Endothelial cell (in vitro differentiated cells): ENCODE measurements at places on chromosomes 13 and 19. TPM values are rescaled to one million over a fixed set of nuclear protein-coding genes. Genes with fewer than 3 reads are reported as not detected.

GRCh38 chr19:7677669-7678311 lies 900 bp downstream of the MCEMP1 start:
- DNase-seq, result no peak

DNA sequence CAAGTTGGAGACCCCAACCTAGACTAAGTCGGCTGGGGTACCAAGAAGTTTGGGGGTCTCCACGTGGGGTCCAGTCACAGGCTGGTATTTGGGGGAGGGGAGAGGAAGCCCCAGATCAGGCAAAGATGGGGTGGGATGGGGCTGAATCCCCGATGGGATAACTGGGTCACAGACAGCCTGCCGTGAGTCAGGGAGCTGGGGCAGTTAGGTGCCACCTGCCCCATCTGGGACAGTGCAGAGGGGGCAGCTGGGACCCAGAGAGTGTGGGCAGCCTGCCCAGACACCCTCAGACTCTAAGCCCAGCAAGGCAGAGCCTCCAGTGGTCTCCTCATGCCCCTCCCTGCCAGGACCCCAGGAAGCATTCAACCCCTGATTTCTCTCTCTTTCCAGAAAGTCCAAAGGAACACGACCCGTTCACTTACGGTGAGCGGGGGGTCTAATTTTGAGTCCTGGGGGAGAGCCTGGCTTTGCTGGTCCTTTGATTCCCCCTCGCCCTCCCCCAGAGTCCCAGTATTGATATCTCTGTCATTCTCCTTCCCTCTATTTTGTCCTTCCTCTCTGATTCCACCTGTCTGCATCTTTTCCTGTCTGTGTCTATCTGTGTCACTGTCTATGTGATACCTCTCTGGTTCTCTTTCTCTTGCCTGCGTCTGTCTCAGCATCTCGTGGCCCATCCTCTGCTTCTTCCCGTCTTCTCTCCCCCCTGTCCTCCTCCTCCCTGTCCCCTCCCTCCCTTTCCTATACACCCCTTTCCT lies 1.8 kb downstream of the FXYD1 start:
- no peak for DNase-seq

- no peak for DNase-seq
These were observed 322 bp downstream of the ZNF558 start for GRCh38 chr19:8831832-8832131.

DNA sequence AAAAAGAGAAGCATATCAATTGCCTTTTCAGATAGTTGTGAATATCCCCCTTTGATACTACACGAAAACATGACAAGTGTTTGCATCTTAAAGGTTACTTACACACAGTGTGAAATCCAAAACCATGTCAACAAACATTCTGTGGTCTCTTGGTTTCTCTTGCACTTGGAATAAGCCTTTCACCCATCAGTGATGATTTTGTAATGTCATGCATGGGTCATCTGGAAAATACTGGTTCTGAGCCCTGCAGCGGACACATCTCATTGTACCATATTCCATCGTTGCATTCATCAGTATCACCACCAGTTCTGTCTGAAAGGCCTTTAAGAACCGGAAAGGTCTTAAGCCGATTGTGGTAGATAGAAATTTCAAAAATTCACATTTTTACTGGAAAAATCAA lies 65.4 kb upstream of the SOX1 start:
- DNase-seq, result no peak

DNA sequence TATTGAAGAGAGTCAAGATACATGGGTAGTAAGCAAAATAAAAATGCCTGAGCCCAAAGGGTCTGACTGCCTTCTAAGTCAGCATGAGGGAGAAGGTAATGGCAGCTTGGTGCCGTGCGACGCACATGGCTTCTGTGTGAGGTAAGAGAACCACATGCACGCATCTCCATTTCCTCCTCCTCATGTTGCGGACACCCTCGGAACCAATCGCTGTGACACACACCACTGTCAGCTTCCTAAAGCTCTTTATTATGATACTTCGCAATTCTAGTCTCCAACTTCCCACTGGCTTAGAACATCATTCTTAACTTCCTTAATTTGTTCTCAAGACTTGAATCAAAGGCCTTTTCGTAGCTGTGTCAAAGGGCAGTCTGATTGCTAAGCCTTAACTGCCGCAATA lies 170.1 kb downstream of the OXGR1 start:
- DNase-seq, result no peak

- DNase-seq, result no peak
These were observed 977 bp upstream of the IL17D start for GRCh38 chr13:20702530-20702914.

GRCh38 chr13:111203736-111204389 lies 88.8 kb downstream of the ARHGEF7 start:
- peak; percentile 37 for DNase-seq

DNA sequence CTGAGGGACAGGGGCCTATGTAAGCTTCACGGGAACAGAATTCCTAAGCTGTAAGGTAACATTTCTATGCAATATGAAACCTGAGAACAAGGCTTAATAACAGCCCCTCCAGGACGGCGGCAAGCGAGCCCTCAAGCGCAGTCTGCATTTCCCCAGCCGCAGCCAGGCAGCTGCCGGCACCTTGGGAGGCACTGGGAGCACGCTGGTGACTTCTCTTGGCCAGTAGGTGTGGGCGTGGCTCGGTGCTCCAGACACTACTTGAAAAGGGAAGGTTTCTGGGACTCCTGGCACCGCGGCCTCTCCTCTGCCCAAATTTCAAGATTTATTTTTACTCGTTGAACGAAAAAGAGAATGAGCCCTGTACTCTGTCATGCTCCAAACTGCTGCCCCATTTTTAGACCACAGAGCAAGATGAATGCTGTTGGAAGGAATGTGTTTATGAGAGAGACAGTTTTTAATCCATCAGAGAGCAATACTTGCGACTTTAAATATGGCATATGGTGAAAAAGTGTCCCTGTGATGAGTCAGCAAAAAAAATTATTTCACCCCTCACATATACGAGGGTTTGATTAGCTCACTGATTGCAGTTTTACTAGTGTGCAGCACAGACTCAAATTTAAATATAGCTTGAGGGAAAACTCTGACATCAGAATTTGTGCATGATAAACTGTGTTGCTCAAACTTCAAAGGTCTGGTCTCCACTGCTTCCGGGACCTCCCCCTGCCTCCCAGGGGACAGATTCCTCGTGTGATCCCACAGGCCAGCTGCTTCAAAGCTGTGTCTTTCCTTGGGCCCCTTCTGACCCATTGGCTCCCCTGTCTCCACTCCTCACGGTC lies 81.2 kb downstream of the COL4A2 start:
- DNase-seq, result no peak

- no peak for DNase-seq
These were observed at the start of gene TRAPPC6A for GRCh38 chr19:45177817-45178261. TSS of gene TRAPPC6A (minus strand) at chr19:45178237. CDS start at chr19:45178218, 19 bp downstream.

Gene TUBA3C
- not detected for total RNA-seq

GRCh38 chr13:103799028-103799427 lies 732.8 kb upstream of the SLC10A2 start:
- no peak for DNase-seq

GRCh38 chr13:26280822-26281221 lies 26.9 kb downstream of the CDK8 start:
- no peak for DNase-seq

- no peak for DNase-seq
These were observed 1178.2 kb upstream of the PCDH20 start for GRCh38 chr13:62593804-62594203.

DNA sequence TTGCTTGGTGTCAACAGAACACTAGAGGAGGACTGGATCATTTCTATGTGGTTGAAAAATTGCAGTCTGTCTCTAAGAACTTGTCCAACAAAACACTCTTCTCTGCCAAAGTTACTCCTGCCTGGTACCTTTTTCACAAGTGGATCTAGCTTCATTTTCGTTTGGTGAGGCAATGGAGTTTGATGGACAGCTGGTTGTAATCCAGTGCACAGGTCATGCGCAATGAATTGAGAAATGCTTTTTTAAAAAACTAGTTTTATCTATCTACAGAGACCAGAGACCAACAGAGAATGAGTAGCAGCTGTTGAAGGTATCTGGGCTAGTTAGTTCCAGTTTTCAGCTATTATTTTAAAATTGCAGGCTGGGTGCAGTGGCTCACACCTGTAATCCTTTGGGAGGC lies 12.0 kb upstream of the KBTBD6 start:
- no peak for DNase-seq

Gene CCNA1
- not detected for total RNA-seq

GRCh38 chr13:42895776-42896175 lies 96.3 kb downstream of the EPSTI1 start:
- DNase-seq, result no peak

DNA sequence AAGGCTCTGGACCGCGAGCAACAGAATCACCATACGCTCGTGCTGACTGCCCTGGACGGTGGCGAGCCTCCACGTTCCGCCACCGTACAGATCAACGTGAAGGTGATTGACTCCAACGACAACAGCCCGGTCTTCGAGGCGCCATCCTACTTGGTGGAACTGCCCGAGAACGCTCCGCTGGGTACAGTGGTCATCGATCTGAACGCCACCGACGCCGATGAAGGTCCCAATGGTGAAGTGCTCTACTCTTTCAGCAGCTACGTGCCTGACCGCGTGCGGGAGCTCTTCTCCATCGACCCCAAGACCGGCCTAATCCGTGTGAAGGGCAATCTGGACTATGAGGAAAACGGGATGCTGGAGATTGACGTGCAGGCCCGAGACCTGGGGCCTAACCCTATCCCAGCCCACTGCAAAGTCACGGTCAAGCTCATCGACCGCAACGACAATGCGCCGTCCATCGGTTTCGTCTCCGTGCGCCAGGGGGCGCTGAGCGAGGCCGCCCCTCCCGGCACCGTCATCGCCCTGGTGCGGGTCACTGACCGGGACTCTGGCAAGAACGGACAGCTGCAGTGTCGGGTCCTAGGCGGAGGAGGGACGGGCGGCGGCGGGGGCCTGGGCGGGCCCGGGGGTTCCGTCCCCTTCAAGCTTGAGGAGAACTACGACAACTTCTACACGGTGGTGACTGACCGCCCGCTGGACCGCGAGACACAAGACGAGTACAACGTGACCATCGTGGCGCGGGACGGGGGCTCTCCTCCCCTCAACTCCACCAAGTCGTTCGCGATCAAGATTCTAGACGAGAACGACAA lies 1.8 kb downstream of the PCDH17 start:
- DNase-seq, result peak; percentile 80

DNA sequence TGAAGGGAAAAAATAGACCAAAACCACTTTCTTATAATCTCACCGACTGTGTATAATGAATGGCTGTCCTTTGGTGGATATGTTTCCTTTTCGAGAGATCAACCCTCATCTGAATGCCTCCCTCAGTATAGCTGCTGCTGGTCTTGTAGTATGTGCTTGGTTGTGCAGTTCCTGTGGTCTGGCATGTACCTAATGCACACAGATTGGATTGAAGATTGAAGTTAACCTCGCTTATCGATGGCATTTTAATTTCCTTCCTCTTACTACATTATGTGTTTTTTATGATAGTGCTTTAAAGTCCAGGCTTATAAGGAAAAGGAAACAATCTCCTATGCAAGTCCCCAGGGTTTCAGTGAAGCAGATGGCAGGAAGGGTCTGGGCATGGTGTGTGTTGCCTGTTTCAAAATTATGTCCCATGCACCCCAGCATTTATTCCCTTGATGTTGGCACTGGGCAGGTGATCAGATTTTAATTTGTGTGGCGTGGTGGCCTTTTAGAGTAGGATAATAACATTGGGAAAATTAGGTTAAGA lies 334.1 kb downstream of the SHISA2 start:
- DNase-seq, result no peak

Gene PRR22
- 2.2 TPM for total RNA-seq

Gene TNNT1
- 2.8 TPM for total RNA-seq

Gene ARHGAP33
- total RNA-seq, result 8.5 TPM

GRCh38 chr13:33286128-33286527 lies 573 bp upstream of the STARD13 start:
- DNase-seq, result no peak

DNA sequence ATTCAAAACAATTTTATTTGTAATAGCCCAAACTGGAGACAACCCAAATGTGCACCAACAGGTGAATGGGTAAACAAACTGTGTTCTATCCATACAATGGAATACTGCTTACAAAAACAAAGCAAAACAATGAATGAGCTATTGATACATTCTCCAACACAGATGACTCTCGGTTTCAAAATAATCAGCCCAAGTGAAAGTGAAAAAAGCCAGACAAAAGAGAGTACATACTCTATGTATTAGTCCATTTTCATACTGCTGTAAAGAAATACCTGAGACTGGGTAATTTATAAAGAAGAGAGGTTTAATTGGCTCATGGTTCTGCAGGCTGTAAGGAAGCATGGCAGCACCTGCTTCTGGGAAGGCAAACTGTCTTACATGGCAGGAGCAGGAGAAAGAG lies 65.2 kb upstream of the LRCH1 start:
- DNase-seq, result no peak

DNA sequence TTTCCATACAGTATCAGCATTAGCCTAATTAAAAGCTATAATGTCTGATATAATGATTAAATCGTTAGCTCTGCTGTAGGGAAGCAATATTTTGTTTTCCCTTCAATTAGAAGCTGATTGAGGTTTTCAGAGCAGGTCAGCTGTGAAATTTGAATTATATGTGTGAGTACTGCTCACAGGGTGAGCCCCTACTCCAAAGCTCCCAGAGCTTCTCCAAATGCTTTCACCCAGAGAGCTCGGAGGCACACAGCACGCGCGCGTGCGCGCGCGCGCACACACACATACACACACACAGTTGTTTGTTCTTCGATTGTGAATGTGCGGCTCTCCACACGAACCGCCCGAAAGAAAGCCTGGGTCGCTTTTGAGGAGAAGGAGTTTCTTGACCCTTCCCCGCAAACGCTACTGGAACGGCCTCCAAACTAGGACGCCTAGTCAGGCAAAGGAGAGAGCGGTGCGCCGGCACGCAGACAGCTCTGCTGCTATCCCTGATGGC lies 4.8 kb upstream of the SOX1 start:
- no peak for DNase-seq

DNA sequence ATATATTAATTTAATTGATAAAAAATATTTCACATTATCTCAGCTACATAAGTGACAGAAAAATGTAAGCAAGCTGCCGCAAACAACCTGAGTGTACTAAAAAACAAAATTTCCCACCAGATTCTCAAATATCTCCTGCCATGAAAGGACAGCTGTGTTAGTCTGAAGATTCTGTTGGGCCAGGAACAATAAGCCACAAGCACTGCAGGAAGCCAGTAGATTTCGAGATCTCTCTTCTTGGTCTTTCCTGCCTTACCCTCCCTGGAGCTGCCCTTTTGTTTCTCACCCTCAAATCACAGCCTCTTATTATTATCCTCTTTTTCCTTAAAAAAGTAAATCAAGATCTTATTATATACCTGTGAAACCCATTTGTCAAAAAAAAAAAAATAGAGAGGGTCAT lies 165.6 kb downstream of the EFNB2 start:
- DNase-seq, result no peak

Gene MEIOSIN
- total RNA-seq, result not detected

GRCh38 chr13:97798171-97798821 lies 155.2 kb upstream of the IPO5 start:
- DNase-seq, result no peak

Gene LCP1
- total RNA-seq, result 11.9 TPM

DNA sequence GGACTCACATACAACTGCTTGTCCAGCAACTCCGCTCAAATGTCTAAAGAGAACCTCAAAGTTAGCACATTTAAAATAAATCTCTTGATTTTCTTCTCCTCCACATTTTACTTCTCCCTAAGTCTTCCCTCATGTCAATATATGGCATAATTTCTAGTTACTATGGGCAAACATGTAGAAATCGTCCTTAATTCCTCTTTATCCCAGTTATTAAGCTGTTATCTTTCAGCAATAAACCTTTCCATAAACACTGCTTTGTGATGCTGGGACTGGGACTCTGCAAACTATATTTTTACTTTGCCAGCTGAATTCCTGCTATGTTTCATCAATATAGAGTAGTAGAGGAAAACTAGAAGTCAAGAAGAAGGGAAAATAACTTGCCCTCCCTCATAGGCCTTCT lies 99.7 kb downstream of the KCNRG start:
- no peak for DNase-seq
